ENCODE measurements at places on chromosomes 7 and 10. TPM values are rescaled to one million over a fixed set of nuclear protein-coding genes. Genes with fewer than 3 reads are reported as not detected.

Gene GDF2
- total RNA-seq = 0.14 TPM

Gene SRRM3
- total RNA-seq = 0.66 TPM

Gene ADAM12
- total RNA-seq = 30.4 TPM

Gene RHOBTB1
- 31.1 TPM for total RNA-seq

Gene SEMA3D
- 1.3 TPM for total RNA-seq

Gene STN1
- total RNA-seq = 15.1 TPM

Gene CALML3
- total RNA-seq = not detected

Gene ZNF777
- 12.6 TPM for total RNA-seq

Gene TFEC
- total RNA-seq = not detected

Gene SFTPD
- total RNA-seq = not detected

Gene SPDYE2B
- not detected for total RNA-seq

Gene PTF1A
- not detected for total RNA-seq

Gene BMPR1A
- 46.6 TPM for total RNA-seq

Gene SNCG
- total RNA-seq = 3.9 TPM

Gene CCDC146
- 1.0 TPM for total RNA-seq

Gene EN2
- not detected for total RNA-seq

Gene PTPRE
- 21.6 TPM for total RNA-seq

Gene GIMAP8
- total RNA-seq = under 0.01 TPM

Gene ADAM22
- 0.86 TPM for total RNA-seq

Gene VPS50
- 26.0 TPM for total RNA-seq

Gene OR2A7
- 0.22 TPM for total RNA-seq

Gene FXYD4
- total RNA-seq = not detected

Gene NUTM2A
- 0.66 TPM for total RNA-seq

Gene KCNH2
- not detected for total RNA-seq

Gene ALOX5
- total RNA-seq = not detected

Gene DLX6
- not detected for total RNA-seq

Gene GPR26
- total RNA-seq = not detected

Gene CYP2C9
- not detected for total RNA-seq

Gene TMEM213
- not detected for total RNA-seq

Gene TBXAS1
- total RNA-seq = 0.66 TPM

Gene CDNF
- total RNA-seq = 1.1 TPM

Gene GRM3
- not detected for total RNA-seq

Gene AVPI1
- total RNA-seq = 55.8 TPM

Gene DNAAF5
- total RNA-seq = 59.1 TPM

Gene UCN3
- not detected for total RNA-seq

Gene ZNF804B
- total RNA-seq = not detected

Gene FLNC
- 206 TPM for total RNA-seq

Gene C10orf95
- total RNA-seq = not detected

Gene GRID2IP
- not detected for total RNA-seq

Gene CLDN4
- total RNA-seq = not detected

Gene MAGI2
- 30.6 TPM for total RNA-seq

Gene DYDC2
- total RNA-seq = not detected

Gene STAG3
- total RNA-seq = 0.44 TPM

Gene WDR86
- total RNA-seq = 3.1 TPM

Gene C10orf62
- not detected for total RNA-seq

Gene ASL
- 67.3 TPM for total RNA-seq

Gene IKZF1
- not detected for total RNA-seq

Gene CCNY
- 52.5 TPM for total RNA-seq

Gene NXPH1
- not detected for total RNA-seq

Gene INA
- total RNA-seq = 3.7 TPM

Gene UNCX
- not detected for total RNA-seq

Gene WDR91
- total RNA-seq = 6.7 TPM

Gene SEMA4G
- 1.0 TPM for total RNA-seq

Gene KCP
- 0.44 TPM for total RNA-seq

Gene HPSE2
- total RNA-seq = 4.0 TPM

All from placental pericyte (primary cell).